NCI-H2081 (cell line): ENCODE measurements at places on chromosomes 12 and 14.

DNA sequence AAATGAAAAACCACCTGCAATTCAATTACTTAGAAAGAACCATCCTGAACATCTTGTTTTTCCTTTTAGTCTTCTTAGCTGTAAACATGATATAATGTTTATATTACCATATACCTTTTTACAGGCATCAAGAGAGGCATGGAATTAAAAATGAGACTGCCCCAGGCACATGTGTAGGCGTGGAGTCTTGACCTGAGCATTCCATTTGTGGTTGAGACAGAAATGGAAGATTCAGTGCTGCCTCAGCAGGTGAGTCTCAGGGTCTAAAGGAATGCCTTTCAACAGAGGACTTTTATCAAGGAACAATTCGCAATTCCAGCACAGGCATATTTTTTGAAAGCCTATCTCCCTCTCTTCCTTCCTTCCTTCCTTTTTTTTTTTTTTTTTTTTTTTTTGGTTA, 8.0 kb upstream of the NANOGNB start:
- no peak for DNase-seq

DNA sequence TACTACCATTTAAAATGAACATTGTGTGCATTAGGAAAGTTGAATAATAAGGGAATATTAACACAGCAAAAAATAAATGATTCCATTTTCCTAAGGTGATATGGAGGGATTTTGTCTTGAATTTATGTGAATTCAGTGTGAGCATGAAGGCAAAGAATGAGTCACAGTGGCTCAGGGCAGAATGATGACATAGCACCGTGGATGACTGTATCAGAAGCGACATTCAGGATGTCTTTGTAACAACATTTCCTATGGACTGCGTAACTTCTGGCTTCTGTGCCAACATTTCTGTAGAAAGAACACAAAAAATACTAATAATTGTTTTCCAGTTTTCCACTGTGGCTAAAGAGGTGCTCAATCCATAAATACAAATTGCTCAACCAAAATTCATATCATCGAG, 54.6 kb downstream of the TTC8 start:
- no peak for DNase-seq

GRCh38 chr12:57343703-57344378, 87.0 kb downstream of the R3HDM2 start:
- no peak for DNase-seq

DNA sequence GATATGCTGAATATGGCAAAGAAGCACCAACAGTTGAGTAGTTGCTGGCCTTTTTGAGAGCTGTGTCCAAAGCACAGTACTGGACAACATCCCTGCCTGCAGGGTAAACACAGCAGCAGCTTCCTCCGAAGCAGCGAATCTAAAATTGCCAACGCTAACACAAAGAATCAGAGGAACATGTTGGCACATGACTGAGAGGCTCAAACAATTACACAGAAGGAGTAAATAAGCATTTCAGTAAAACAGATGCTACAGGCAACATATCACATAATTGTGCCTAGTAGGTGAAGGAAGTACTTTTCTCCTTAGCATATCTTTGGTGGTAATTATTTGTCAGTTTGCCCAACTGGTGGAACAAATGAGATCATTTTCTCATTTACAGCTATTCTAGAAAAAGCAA, 52.1 kb downstream of the KICS2 start:
- peak; percentile 79 for DNase-seq

GRCh38 chr12:62843716-62844115, 91.2 kb downstream of the PPM1H start:
- DNase-seq = no peak

- DNase-seq = no peak
These were observed 9.7 kb downstream of the FUT8 start for GRCh38 chr14:65422088-65422834.

- no peak for DNase-seq
These were observed 102.4 kb upstream of the E2F7 start for GRCh38 chr12:77167801-77168200.

- DNase-seq = no peak
These were observed 433.8 kb upstream of the DCN start for GRCh38 chr12:91616416-91616815.

- no peak for DNase-seq
These were observed 12.5 kb downstream of the STYK1 start for GRCh38 chr12:10661338-10661737.

- DNase-seq = peak; percentile 75
These were observed 26.3 kb upstream of the AMIGO2 start for GRCh38 chr12:47105914-47106674.

DNA sequence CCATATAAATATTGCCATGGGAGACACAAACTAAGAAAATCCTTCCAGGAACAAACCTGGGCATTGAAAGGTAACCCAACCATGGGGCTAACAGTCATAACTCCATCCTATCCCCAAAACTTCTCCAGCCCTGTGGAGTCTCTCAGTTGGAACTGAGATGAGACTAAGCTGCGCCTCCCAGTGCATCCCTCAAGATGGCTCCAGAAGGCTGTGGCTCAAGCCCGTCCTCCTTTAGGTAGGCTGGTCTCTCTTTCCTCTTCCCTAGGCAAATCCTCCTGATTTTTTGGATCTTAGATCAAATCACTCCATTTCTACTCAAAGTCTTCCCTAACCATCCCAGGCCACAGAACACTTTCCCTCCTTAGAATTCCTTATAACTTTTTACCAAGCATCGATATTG, 364.3 kb upstream of the CCDC196 start:
- no peak for DNase-seq

DNA sequence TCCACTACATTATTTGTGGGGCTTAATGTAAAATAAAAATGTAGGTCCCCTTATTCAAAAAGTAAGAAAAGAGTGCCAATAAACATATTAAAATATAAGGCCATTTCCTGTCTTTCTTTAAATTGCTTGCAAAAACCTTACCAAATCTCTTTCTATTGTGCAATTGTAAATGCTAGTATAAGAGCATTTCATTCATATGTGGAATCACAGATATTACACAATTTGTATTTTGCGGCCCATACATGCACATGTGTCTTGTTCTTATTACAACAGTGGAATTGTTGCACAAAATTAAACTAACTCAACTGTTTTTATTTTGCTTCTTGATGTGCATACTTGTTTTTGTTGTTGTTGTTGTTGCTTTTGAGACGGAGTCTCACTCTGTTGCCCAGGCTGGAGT, 20.1 kb upstream of the CRADD start:
- DNase-seq = no peak

- no peak for DNase-seq
These were observed 38.7 kb downstream of the RASAL1 start for GRCh38 chr12:113096675-113097461.

GRCh38 chr12:9721394-9722092, 11.4 kb downstream of the CLECL1 start:
- no peak for DNase-seq

DNA sequence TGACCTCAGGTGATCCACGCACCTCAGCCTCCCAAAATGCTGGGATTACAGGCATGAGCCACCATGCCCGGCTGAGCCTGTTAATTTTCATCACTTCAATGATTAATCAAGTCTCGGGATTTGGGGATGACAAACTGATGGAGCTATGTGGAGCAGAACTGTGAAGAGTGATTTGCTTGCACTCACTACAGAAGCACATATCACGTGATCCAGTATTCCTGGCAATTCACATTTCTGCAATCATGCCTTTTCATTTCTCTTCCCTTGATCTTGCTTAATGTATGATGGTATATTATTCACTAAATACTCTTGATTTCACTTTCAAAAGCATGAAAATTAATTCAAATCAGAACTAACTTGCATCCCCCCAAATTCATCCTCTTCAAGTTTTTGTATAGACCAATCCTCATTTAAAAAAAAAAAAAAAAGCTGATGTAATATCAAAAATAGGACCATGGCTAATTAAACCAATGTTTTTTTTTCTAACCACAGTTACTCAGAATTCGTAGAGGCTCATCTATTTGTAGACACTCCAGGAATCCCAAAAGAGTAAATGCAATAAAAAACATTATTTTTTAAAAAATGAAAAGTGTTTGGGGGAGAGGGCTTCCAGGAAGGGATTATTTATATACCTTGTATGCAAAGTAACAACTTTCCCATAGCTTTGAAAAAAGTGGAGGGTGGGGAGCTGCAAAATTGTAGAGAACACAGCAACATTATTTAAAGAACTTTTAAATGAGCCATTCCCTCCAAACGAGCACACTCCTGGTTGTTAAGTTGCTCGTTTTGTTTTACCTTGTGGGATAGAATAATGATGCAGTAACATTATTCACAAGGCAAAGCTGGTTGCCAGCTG, 7.0 kb upstream of the ATXN2 start:
- no peak for DNase-seq

- DNase-seq = no peak
These were observed 30.4 kb upstream of the PPP2R5E start for GRCh38 chr14:63573581-63573980.

GRCh38 chr14:92497391-92497790, 16.2 kb upstream of the RIN3 start:
- no peak for DNase-seq

GRCh38 chr14:92411941-92412340, 89.0 kb downstream of the SLC24A4 start:
- DNase-seq = no peak

DNA sequence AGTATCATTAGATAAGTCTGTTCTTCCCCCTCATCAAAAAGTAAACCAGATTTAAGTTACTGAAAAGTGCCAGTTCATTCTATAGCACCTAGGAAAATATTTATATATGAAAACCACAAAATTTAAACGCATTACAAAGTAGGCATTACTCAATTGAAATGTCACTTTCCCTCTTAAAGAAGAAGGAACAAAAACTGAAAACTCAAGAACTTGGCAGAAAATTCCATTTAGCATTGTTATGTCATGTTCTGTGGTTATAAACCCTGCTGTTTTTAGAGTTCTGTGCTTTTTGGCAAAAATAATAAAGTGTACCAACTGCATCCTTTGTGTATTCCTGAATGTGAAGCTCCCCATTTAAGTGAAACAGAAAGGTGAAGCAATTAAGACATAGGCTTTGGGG, 3.6 kb downstream of the FGD4 start:
- DNase-seq = no peak

DNA sequence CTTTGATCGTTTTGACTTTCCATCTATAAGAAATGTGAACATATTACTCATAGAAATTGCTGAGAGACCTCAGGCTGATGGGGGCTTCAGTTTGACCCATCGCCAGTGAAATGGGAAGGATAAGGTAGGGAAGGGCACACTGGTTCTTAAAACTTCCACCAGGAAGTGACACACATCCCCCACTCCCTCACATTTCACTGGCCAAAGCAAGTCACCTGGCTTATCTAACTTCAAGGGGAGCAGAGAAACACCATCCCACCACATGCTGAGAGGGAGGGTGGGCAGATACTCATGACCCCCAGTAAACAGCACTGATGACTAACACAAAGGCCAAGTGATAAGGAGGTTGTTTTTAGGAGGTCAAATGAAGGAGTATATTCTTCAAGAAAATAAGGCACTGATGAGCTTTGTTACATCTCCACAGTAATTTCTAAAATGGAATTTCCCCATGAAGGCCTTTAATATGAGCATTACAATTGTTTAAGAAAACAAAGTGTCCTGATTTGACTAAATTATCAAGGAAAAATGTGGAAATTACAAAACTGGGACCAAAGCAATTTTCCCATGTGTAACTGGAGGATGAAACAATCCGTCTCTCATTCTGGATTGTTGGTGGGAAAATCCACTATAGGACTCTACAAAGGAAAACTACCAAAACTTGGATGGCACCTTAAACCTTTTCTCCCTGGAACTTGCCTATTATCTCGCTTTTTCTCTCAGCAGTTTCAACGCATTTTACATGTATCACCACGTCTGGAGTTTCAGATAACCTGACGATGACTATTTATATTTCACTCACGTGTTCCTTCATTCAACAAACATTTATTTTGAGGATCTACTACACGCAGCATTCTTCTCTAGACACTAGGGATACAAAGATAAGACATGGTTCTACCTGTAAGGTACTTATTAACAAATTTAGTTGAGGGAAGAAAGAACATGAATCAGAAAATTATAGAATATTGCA, 91.8 kb upstream of the EEA1 start:
- DNase-seq = no peak

DNA sequence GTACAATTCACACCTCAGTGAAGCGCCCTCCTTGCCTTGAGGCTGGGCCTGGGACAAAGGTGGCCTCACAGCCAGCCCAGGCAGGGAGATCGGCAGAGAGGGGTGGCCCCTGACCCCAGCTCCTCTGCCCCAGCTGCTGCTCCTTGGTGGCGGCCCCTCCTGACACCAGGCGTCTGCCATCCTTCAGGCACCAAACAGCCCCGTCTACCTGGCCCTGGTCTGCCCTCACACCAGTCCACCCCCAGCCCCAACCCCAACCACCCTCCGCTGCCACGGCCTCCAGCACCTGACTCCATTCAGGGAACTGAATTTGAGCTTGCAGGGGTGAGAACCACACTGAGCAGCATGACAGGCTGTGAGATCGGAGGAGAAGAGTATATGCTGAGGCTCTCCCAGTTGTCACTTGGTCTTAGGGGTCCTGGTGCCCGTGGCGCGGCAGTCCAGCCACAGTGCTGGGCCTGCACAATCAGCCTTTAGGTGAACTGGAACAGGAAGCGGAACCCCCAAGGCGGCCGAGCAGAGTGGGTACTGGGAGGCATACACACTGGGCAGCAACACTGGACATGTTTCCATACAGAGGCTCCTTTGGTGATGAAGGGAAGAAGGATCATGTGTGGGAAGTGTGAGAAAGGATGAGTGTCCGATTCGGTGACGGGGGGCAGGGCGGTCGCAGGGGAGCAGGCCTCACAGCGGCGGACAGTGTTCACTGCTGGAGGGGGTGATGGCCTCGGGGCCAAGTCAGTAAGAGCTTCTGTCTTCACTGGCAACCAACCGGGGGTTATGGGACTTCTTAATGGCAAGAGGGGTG, 18.7 kb downstream of the ZFYVE21 start:
- DNase-seq = no peak

- no peak for DNase-seq
These were observed 13.1 kb upstream of the ANKLE2 start for GRCh38 chr12:132774646-132775275.

- DNase-seq = no peak
These were observed 22.9 kb upstream of the RNF34 start for GRCh38 chr12:121376754-121377697.

- DNase-seq = no peak
These were observed 89.4 kb downstream of the NKX2-1 start for GRCh38 chr14:36430662-36431084.

DNA sequence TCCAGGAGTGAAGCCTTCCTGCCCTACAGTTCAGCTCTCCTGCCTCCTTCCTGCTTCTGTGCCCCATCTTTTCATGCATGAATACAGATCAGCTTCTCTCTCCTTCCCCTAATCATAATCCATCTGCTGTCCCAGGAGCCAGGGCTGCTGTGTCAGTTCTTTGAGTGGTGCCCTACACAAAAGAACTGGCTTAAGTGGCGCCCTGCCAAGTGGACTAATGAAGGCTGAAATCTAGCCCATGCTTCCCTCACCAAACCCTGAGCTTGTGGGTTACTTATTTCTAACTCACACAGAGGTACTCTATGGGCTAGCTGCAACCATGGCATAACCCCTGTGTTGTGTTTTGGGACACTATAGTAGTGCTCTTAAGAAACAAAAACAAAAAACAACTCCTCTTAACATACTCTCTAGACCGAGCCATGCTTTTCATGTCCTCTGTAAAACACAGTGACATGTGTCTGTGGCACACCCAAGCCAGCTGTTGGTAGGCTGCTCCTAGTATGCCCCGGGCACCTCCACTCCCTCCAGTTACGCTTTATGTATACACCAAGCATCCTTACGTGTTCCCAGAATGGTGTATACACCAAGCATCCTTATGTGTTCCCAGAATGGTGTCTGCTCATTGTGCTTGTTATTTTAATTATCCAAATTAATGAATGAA, 19.3 kb upstream of the ETV6 start:
- DNase-seq = no peak
